ENCODE measurements at places on chromosomes 5 and 9.
A peak's percentile ranks its signal among the peaks of the same experiment; 100 is the strongest.

DNA sequence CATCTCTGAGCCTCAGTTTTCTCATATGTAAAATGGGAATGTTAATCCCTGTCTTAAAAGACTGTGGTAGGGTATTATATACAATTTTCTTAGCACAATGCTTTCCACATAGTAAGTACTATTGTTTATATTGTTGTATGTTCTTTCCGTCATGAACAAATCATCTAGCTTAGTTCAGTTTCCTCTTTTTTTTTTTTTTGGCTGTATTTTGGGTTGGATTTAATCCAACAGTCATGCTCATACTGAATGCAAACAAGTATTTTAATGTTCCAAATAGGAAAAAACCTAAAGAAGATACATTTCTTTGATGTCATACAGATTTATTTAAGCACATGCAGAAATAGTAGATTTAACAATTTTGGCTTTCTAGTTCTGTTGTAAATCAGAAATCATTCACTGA, 95.1 kb downstream of the RNF180 start:
- H3K27me3 ChIP-seq = no peaks in the 10 kb centered on the region
- no peaks in the 10 kb centered on the region for H3K36me3 ChIP-seq
- no peaks in the 10 kb centered on the region for H3K4me1 ChIP-seq
- no peak for DNase-seq

DNA sequence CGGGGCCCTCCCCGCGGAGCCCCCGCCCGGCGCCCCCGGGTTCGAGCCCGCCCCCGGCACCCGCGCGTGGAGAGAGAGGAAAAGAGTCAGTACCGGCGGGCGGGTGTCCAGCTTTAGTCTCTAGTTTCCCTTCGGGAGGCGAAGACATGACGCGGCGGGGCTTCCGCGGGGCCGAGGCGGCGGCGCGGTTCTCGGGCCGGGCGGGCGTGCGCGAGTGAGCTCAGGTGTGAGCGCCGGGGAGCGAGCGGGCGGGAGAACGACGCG, 181 bp downstream of the DAP start:
- DNase-seq = no peak
- H3K27me3 ChIP-seq = no peaks in the 10 kb centered on the region
- H3K4me1 ChIP-seq = peaks cover 22% of the 10 kb centered on the region
- peak overlapping the region; percentile 78 for H3K4me3 ChIP-seq
- H3K36me3 ChIP-seq = peaks cover 3% of the 10 kb centered on the region

DNA sequence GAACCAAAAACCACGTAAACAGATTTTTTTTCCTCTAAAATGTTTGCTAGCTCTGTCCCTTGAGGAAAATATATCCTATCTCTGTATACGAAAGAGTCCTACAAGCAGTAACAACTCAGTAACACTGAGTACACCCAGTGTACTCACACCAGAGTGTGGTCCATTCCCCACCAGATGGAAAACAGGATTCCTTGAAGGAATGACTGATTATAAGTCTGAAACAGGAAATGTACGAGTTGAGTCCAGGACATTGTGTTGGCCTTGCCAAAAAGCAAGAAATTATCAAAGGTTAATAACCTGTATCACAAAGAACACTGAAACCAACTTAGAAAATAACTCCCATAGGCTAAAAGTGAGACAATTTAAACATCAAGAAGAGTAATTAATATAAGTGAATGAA, 20.4 kb downstream of the GOLPH3 start:
- no peak overlapping the region for H3K4me3 ChIP-seq
- no peak for DNase-seq
- no peaks in the 10 kb centered on the region for H3K36me3 ChIP-seq
- H3K27ac ChIP-seq = no peak overlapping the region
- H3K27me3 ChIP-seq = no peaks in the 10 kb centered on the region
- no peaks in the 10 kb centered on the region for H3K4me1 ChIP-seq

DNA sequence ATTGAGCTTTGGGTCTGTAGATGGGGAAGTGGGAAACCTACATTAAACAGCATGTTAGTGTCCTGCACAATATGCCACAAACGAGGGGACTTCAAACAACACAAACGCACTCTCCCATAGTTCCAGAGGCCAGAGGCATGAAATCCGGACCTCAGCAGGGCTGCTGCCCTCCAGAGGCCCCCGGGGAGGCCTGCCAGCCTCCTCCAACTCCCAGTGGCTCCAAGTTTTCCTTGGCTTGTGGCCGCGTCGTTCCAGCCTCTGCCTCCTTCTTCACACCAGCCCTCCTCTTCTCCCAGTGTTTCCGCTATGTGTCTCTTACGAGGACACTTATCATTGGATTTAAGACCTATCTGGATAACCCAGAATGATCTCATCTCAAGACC, 13.3 kb upstream of the COL5A1 start:
- H3K4me3 ChIP-seq = no peak overlapping the region
- H3K36me3 ChIP-seq = no peaks in the 10 kb centered on the region
- no peak overlapping the region for H3K27ac ChIP-seq
- DNase-seq = no peak

- H3K27ac ChIP-seq = no peak overlapping the region
- no peak overlapping the region for H3K4me3 ChIP-seq
- no peaks in the 10 kb centered on the region for H3K36me3 ChIP-seq
- no peak for DNase-seq
Observed at GRCh38 chr9:21432672-21433425, 7.4 kb upstream of the IFNA1 start.

DNA sequence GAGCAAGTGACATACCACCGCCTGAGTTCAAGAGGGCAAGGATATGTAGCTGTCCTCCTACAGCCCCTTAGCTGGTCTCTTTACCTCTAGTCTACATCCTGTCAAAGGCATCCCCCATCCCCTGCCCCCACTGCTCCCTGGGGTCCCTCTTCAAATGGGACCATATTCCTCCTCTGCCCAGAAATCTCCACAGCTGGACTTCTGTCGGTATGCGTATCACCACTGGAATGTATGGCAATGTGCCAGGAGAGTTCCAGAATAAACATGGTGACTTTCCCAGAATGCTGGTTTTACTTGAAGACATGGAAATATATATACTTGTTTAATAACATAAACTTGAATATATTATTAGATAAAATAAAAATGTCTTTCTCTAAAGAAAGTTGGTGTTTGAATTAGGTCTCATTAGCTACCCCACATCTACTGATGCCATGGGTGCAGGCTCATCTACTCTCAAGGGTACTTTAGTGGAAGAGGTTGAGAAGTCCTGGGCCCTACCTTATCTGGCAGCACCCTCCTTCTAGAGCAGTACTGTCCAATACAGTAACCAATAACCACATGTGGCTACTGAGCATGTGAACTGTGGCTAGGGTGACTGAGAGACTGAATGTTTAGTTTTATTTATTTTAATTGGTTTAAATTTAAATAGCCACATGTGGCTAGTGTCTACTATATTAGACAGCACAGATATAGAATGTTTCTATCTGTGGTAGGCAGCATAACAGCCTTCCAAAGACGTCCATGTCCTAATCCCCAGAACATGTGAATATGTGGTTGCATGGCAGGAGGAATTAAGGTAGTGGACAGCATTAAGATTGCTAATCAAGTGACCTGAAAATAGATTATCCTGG, 181.7 kb upstream of the SLC30A5 start:
- H3K27ac ChIP-seq = no peak overlapping the region
- no peaks in the 10 kb centered on the region for H3K4me1 ChIP-seq
- H3K4me3 ChIP-seq = no peak overlapping the region
- no peak for DNase-seq
- no peaks in the 10 kb centered on the region for H3K36me3 ChIP-seq

Measured in keratinocyte (primary cell).